ENCODE measurements at places on chromosomes 4 and X. TPM values are rescaled to one million over a fixed set of nuclear protein-coding genes. Genes with fewer than 3 reads are reported as not detected.

TRAM1L1 gene
- 2.9 TPM for total RNA-seq

LPAR4 gene
- 0.36 TPM for total RNA-seq

- no peak for DNase-seq
These were observed 59.7 kb downstream of the IQCM start for GRCh38 chr4:149755969-149756368.

DNA sequence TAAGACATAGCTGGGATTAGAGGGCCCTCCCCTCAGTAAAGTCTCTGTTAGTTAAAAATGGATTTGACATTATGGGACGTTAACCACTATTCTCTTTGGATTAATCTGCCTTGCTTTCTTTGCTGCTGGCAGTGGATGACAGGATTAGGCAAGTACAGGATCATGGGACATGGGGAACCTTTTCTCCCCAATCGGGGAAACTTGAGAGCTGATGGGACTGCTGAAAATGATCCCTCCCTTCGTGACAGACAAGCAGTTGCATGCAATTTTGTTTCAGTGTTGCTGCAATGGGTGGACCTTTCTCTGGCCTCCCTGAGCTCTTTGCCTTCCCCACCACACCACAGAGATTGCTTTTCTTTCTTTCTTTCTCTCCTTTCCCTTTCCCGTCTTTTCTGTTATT, 120.2 kb upstream of the BANK1 start:
- DNase-seq: no peak

- DNase-seq: peak; percentile 79
These were observed 149.5 kb downstream of the MAML3 start for GRCh38 chr4:140004549-140004895.

DNA sequence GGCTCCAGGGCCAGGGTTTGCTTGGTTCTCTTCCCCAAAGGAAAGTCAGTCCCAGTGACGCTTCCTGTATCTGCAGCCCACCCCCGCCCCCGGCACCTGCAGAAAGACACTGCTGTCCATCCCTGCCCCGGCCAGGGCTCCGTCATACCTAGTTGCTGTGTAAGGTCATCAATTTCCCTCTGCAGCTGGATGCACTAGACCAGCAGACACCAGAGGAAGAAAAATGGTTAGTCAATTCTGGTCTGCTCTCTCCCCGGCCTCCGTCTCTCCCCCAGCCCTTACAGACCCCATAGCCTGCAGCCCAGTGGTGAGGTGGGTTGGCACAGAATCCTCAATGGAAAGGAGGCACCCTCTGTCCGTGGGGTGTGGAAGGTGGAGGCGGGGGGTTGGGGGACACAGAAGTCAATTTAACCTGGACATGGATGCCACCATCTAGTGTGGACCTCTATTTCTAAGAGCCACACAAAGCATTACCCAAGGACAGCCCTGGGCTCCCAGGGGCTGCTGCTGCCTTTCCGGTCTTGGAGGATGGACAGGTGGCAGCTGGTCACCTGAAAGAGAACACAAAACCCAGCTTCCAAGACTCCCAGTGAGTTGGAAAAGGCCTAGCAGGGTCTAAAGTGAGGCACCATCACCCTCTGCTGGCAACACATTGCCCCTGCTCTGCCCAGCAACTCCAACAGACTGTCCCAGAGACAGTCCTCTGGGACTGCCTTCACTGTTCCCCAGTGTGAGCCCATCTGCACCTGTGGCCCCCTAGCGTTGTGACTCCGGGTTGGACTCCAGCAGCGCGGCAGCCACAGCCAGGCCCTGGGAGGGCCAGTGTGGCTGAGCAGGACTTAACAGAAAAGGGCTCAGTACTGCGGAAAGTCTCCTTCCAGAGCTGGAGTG, 40.2 kb upstream of the NHSL2 start:
- no peak for DNase-seq

GRCh38 chr4:1574601-1575417, 109.3 kb downstream of the FAM53A start:
- DNase-seq: peak; percentile 61

DNA sequence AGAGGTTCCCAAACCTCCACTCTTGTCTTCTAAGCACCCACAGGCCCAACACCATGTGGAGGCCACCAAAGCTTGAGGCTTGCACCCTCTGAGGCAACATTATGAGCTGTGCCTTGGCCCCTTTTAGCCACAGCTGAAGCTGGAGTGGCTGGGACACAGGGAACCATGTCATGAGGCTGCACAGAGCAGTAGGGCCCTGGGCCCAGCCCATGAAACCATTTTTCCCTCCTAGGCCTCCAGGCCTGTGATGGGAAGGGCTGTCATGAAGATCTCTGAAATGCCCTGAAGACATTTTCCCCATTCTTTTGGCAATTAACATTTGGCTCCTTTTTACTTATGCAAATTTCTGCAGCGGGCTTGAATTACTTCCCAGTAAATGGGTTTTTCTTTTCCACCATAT, 14.8 kb downstream of the RBMXL3 start:
- DNase-seq: no peak

Data from sigmoid colon (tissue), 7 donors.